ENCODE measurements at places on chromosomes 7 and 10.

DNA sequence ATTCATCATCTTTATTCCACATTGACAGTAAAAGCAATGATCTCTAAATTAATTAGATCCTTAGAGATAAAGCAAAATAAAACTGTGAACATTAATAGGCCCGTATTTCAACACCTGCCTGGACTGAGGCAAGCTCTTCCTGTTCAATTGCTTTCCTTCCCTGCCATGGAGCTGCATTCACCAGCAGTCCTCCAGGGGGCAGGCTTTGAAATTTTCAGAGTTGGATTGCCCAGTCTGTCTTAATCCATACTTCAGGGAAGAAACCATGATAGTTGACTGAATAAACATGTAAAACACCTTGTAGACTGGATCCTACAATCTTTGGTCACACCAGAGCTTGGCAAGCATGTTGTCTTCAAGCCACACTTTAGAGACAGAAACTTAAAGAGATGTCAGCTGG is 936.6 kb downstream of the NRG3 start:
- no peak for DNase-seq

DNA sequence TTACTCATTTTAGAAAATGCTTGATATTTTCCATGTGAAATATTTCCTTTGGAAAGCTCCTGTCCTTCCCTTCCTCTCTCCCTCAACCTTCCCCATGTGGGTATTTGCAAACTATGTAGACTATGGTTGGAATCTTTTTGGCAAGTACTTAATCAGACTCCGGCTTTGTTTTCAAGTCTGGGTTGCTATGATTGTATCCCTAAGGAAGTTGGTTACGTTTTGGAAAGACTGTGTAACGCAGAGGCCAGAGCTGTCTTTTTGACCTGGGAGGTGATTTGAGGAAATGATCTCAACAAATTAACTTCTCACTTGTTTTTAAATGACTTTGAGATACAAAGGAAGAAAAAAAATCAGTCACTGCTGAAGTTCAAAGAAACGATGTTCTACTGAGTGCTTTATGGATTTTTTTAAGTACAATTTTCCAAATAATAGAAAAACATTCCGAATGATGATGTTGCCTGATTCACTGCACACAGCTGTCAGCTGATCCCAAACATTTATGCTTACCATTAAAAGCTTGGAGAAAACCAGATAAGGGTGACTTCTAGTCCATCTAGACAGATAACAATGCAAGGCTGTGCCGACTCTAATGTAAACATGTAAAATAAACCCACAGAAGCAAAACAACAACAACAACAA is 145.5 kb upstream of the CELF2 start:
- no peak for DNase-seq

- no peak for DNase-seq
These were observed 248.2 kb downstream of the REEP3 start for GRCh38 chr10:63769367-63769766.

DNA sequence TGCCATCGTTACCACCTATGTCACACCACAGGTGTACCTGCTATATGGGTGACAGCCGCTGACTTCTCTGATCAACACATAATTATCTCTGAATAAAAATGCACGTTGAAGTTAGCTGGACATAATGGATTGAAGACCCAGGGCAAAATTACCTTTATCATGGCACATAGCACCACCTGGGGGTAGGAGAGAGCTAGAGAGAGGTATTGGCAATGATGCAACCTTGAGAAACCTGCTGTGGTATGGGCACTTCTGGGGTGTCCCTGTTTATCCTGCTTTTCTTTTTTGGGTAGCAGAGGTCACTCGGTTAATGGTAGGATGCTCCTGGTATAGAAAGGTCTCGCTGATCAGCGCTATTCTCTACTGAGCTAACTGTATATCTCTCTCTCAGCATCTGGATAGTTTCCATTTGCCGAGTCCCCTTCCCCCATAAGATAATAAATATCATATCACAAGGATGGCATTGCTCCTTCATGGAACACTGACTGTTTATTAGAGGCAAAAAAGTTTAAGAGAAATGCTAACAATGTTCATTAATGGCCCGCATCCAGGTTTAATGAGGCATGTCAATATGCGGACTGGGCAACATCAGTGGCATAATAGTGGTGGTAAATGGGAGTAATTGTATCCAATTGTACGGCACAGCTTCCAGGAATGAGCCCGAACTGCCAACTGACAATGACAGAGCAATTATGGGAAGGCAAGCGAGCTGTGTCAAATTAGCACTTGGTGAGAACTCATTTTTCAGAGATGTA is 323.1 kb downstream of the TFEC start:
- DNase-seq: no peak

DNA sequence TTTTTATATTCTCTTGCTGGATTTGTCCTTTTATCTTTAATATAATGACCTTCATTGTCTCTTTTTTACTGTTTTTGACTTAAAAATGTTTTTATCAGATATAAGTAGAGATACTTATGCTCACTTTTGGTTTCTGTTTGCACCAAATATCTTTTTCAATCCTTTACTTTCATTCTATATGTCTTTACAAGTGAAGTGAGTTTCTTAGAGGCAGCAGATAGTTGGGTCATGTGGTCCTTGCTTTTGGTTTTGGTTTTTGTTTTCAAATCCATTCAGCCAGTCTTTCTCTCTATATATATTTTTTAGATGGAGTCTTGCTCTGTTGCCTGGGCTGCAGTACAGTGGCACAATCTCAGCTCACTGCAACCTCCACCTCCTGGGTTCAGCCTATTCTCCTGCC is 932.4 kb upstream of the LRRTM3 start:
- DNase-seq: no peak

Data from stimulated activated CD4-positive, alpha-beta T cell treated with anti-CD3 and anti-CD28 coated beads, Interleukin-12 subunit alpha, Interleukin-12 subunit beta, amount 100 ng/mL, for 24 hours (primary cell).